ELR (cell line): ENCODE measurements at places on chromosomes 7 and 10.

DNA sequence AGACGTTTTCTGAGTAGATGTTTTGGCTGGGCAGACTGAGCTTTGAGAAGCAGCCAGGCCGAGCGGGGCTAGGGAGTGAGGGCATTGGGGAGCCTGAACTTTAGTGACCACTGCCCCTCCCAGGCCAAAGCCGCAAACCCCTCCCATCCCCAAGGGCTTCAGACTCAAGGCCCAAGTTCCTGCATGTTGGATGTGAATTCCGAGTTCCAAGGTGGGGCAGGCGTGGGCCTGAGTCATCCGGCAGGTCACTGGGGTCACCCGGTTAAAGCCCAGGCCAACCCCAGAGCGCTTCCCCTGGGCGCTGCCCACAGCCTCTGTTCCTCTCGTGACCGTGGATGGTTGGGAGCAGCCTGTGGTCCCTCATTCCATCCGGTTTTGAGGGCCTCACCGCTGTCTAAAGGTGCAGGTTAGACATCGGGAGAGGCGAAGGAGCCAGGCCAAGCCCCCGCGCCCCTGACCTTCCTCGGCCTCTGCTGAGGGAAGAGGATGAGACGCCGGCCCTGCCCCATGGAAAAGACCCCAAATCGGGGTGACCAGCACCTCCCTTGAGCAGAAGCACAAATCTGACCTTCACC lies 6.9 kb upstream of the PDGFA start:
- no peak for DNase-seq

GRCh38 chr10:125193306-125193877 lies 33.0 kb upstream of the CTBP2 start:
- no peak for DNase-seq

DNA sequence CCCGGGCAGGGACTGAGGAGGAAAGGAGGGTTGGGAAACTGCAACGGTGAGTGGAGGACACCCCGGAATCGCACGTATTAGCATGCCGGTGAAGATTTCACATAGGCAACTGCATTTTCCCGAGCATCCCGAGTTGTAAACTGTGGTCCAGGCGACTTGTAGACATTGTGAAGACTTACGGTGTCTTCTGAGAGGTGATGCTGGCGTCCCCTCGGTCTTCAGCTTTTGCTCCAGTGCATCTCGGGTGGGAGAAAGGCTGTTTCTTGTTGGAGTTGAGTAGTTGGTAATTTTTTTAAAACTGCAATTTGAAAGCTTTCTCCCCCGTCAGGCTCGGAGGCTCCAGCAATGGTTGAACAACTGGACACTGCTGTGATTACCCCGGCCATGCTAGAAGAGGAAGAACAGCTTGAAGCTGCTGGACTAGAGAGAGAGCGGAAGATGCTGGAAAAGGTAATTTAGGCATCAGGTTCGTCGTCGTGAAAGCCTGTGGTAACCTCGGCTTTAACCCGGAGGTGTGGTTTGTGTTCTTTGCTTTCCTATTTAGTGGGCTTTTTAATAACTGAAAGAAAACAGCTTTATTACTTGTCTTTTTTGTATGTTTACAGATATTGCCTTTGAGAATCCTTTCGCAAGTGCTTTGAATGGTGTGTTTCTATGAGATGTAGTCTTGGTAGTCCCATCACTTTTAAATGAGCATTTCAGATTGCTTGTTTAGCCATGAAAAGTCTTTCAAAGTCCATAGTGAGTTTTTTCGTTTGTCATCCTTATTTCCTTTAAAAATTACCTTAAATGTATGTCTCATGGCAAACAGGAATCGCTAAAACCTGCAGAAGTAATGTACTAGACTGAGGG lies 687 bp downstream of the HELLS start:
- DNase-seq: peak; percentile 46

- DNase-seq: no peak
Observed at GRCh38 chr7:98038321-98038720, 48.3 kb upstream of the OCM2 start.

DNA sequence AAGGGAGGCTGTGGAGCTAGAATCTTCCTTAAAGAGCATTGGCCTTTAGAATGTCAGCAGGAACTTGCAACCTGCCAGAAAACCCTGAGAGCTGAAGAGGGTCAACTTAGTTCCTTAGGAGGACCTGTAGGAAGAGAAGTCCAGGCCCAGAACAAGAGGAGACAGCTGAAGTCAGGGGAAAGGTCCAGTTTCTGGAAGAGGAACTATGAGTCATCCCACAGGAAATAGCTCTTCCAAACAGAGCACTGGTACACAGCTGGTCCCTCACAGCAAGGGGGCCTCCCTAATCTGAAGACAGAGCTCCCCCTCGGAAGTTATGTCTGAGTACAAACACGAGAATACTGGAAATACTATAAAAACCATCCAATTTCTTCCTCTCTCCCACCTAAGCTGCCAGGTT lies 98.9 kb downstream of the HERPUD2 start:
- peak; percentile 60 for DNase-seq

- no peak for DNase-seq
Observed at GRCh38 chr10:78736926-78737630, 331.7 kb upstream of the ZMIZ1 start.

- no peak for DNase-seq
Observed at GRCh38 chr10:70355051-70356021, 27.1 kb downstream of the LRRC20 start.

GRCh38 chr10:124354411-124355382 lies 64.0 kb downstream of the OAT start:
- peak; percentile 47 for DNase-seq

- no peak for DNase-seq
Observed at GRCh38 chr7:156069891-156070290, 257.6 kb upstream of the SHH start.

GRCh38 chr7:123994449-123994848 lies 38.4 kb downstream of the TMEM229A start:
- DNase-seq: no peak

GRCh38 chr10:31030260-31030659 lies 1.4 kb downstream of the ZNF438 start:
- no peak for DNase-seq

- no peak for DNase-seq
Observed at GRCh38 chr7:11469028-11469745, 362.8 kb downstream of the THSD7A start.

DNA sequence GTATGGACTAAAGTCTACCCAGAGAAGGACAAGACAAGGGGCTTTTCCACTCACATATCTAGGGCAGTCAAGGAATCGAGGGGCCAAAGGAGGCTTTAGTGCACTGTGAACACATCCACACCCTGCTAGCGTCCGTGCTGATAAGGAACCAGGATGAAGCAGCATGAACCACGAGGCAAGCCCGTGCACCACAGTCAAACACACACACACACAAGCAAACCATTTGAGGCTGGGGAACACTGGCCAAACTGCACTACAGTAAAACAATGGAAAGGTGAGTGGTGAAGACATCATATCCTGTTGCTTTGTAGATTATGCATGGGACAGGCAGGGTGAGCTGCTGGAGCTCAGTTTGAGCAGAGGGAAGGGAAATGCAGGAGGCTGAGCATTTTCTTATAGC lies 177.4 kb upstream of the CDCA7L start:
- DNase-seq: no peak

DNA sequence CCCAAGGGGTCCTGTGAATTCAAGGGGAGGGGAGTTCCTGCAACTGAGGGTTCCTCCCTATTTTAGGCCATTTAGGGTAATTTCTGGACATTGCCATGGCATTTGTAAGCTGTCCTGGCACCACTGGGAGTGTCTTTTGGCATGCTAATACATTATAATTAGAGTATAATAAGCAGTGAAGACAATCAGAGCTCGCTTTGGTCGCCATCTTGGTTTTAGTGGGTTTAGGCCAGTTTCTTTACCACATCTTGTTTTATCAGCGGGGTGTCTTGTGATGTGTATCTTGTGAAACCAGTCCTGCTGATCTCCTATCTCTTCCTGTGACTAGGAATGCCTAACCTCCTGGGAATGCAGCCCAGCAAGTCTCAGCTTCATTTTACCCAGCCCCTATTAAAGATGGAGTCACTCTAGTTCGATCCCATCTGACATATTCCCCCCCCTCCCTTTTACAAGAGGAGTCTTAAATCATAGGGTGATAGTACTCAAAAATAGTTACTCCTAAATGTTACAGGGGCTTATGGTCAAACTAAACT lies 43.2 kb downstream of the SVOPL start:
- no peak for DNase-seq

DNA sequence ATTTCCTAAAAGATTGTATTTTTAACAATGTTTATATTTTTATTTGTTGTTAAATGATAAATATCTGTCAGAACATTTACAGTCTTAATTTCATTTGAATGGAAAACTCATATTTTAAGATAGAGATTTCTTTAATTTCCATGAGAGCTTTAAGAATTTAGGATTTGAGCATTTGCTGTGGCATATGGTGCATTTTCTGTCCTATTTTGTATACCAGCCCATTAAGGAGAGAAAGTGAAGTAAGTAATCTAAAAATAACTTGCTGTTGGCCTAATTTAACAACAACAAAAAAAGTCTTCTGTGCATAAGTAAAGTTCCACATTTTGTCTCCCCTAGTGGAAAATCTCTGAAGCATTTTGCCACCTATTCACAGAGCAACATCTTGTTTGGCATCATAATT lies 190.9 kb upstream of the PPP1R3A start:
- DNase-seq: no peak

DNA sequence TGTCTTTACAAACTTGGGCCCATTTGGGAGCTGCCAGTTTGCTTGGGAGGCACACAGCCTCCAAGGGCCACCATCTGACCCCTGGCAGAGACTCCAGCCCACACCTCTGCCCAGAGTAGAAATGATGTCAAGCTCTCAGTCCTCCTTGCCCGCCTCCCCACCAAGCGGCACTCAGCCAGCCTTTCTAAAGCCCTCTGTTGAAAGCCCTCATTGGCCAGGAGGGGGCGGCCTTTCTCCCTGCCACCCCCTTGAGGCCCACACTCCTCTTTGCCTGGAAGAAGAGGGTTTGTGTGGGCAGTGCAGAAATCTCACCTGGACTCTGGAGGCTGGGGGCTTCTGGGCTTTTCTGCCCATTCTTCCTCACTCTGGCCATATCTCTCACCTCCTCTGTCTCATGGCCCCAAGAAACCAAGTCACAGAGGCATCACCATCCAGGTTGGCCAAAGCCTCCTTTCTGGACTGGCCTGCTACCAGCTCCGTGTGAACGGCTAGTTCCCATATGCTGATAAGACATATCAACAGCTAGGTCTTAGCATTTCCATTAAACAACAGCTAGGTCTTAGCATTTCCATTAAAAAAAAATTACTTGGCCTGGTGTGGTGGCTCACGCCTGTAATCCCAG lies 36.1 kb downstream of the UBTD1 start:
- peak; percentile 59 for DNase-seq

GRCh38 chr7:99098824-99099498 lies 44.9 kb downstream of the SMURF1 start:
- peak; percentile 57 for DNase-seq

DNA sequence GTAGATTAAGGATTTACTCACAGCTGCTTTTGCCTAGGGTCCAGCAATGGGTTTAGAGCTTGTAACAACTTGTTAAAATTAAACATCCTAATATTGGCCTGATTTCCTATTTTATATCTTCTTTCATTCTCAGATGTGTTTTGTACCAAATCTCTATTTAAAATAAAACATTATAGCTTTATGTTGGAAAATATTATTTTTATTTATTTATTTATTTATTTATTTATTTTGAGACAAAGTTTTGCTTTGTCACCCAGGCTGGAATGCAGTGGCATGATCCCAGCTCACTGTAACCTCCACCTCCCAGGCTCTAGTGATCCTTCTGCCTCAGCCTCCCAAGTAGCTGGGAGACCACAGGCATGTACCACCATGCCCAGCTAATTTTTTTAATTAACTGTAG lies 17.9 kb upstream of the PDSS1 start:
- no peak for DNase-seq

DNA sequence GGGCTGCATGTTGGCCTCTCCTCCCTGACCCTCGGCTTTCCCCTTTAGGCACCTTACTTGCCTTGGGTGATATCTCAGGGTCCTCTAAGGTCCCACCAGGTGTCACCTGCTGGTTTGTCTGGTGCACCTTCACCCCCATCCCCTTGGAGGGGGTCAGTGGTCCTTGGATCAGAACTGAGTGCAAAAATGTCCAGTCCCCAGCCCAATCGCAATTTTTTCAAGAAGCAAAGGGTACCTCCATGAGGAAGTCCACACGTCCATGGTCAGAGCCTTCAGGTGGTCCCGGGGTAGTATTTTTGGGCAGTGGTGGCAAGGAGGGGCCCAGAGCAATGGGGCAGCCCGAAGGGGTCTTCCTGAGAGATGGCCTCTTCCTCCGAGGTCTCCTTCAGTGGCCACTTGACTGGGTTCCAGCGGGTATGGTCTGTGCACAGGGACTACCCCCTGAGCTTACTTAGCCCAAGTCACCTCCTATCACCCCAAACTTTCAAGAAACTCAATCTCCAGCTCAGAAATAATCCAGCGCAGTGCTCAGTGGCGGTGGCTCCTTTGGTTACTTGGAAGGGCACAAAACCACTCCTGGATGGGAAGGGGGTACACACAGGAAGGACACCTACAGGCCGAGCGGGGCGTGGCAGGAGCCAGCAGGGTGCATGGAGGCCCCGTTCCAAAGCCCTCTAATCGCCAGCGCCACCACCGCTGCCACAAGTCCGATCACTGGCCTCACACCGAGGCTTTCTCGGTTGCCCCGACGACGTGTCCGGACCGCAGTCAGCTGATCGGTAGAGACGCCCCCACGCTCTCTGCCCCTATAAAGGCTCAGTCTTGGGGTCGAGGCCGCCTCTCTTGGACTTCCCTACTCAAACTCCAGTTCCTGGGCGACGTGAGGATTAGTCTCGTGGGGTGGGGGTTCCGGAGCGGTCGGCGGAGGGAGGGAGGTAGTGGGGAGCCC lies 4.5 kb downstream of the SAP25 start:
- DNase-seq: peak; percentile 53

DNA sequence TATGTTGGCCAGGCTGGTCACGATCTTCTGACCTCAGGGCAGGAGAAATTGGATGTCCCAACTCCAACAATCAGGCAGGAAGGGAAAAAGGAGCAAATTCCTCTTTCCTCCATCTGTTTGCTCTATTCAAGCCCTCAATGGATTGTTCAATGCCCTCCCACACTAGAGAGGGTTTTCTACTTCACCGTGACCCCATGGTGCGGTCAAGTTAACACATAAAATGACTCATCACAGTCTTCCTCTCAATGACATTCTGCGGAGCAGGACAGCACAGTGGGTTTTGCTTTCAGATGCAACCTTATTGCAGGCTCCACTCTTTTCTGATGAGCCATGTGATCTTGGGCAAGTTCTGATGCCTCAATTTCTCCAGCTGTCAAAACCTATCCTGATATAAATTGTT lies 364.9 kb downstream of the ANKRD30A start:
- peak; percentile 7 for DNase-seq

DNA sequence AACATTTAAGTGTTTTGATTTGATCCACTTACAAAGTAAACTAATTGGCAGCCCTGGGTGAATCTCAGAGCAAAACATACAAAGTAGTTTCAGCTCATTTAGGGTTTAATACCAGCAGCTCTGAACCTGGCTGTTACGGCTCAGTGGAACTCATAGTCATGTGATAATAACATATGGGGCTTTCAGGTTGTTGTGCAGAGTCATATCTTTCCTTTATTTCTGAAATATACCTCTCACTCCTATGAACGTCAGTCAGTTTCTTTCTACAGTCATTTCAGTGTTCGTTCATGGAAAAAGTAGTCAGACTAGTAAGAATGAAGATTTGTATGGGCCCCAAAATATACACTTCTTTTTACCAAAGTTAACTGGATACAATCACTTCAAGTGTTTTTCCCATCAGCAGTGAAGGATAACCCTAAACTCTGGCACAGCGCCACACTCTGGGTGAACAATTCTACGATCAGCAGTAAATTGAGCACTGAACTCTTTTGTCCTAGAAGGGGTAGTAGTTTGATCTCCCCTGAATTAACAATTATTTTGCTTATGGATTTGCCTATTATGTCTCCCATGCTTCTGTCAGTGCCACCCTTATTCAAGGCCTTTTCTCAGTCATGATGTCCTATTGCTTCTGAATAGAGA lies 218.6 kb downstream of the THSD7A start:
- no peak for DNase-seq
